Bronchial smooth muscle cell (primary cell): ENCODE measurements at places on chromosomes 7 and 10. TPM values are rescaled to one million over a fixed set of nuclear protein-coding genes. Genes with fewer than 3 reads are reported as not detected.

ATXN7L1 gene
- 8.7 and 9.1 TPM in 2 replicates for total RNA-seq

RFC2 gene
- total RNA-seq = 9.5 and 11.2 TPM in 2 replicates

SFXN3 gene
- total RNA-seq = 63.2 and 77.9 TPM in 2 replicates

PARD3 gene
- total RNA-seq = 36.7 and 38.4 TPM in 2 replicates
